ENCODE measurements at places on chromosomes 4 and X.

DNA sequence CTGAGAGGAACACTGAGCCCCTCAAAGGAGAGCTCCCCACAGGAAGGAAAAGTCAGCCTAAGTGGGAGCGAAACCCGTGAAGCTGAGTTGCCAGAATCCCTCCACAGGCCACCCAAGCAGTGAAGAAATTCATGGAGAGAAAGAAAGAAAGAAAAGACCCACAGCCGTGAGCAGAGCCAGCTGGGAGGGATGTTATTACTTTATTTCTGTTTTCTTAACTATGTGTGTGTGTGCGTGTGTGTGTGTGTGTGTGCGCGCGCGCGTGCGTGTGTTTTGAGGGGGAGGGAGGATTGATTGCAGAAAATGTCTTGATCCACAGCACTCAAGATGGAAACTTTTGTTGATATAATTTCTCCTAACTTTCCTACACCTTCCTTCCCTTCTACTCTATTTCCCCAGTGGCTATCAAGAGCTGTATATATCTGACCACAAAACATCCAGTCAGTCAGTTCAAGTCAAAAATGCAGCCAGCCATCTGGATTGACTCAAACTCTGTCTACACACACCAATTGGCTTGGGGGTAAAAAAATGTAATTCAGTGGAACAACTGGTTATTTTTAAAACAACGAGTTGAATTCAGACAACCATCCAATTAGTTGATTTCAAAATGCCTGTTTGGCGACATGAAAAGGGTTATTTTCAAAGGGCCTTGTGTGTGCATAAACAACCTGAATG lies 13.8 kb upstream of the GPC3 start:
- no peak for DNase-seq

- no peak for DNase-seq
Observed at GRCh38 chrX:153778684-153779101, 2.1 kb upstream of the SRPK3 start.

DNA sequence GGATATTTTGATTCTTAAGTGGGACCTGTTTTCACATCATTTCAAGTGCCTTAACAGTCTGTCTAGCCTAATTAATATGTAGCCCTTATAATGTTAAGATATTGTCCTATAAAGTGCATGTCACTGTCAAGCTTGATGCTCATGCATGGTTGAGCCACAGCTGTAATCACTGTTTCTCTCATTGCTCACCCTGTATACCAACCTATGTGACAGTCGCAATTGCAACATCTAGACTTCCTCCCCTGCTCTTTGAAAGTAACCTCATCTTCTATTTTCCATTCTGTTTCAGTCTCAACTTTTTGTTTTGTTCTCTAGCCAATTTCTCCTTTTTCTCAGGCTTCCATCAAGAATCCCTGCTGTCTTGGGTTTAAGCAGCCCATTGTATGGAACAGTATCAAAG lies 24.4 kb upstream of the MSL3 start:
- DNase-seq = no peak

DNA sequence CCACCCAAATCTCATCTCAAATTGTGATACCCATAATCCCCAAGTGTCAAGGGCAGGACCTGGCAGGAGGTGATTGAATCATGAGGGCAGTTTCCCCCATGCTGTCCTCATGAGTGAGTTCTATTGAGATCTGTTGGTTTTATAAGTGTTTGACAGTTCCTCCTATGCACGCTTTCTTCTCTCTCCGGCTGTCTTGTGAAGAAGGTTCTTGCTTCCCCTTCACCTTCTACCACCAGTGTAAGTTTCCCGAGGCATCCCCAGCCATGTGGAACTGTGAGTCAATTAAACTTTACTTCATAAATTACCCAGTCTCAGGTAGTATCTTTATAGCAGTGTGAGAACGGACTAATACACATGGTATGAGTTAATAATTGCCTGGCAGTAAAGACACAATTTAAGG lies 581.7 kb upstream of the AMOT start:
- no peak for DNase-seq

GRCh38 chrX:1425381-1425780 lies 27.3 kb downstream of the ASMTL start:
- DNase-seq = no peak

All from MCF 10A (cell line).